ENCODE measurements at places on chromosomes 7 and 10.

DNA sequence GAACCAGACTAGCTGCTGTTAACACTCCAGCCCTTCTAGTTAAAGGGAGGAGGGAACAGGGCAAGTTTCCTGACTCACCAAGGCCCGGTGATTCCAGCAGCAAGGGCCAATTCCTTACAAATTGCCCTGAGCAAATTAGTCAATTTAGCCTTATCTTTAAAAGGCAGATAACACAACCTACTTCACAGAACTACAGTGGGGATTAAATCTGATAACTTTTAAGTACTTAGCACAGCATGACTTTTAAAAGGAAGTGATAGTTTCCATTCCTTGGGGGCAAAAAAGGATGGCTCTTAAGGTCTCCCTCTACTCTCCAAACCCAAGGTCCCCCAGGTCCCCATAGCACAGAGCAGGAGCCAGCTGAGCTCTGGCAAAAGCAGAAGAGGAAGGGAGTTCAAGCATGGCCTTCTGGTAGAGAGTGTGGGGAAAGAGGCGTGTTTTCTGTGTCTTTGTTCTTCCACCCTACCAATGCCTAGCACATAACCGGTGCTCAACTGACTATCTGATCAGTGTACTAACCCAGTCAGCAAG, 4.0 kb downstream of the CDCA7L start:
- no peak for DNase-seq

DNA sequence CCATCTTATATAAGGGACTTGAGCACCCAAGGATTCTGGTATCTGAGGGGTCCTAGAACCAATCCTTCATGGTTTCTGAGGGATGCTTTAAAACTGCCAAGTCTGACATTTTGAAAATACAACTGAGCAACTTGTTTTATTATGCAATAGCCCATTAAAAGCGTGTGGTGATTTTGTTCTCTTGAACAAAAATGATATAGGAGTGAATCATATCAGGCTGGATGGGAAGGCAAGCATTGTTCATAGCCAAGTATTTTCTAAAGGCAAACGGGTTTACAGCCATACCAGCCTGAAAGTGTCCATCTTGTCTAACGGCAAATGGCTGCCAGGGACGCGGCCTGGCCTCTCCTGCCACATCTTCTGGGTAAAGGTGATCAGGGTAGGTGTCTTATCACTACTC, 23.4 kb downstream of the RPP38 start:
- no peak for DNase-seq

GRCh38 chr10:5468262-5469106, 30.9 kb downstream of the CALML5 start:
- no peak for DNase-seq

DNA sequence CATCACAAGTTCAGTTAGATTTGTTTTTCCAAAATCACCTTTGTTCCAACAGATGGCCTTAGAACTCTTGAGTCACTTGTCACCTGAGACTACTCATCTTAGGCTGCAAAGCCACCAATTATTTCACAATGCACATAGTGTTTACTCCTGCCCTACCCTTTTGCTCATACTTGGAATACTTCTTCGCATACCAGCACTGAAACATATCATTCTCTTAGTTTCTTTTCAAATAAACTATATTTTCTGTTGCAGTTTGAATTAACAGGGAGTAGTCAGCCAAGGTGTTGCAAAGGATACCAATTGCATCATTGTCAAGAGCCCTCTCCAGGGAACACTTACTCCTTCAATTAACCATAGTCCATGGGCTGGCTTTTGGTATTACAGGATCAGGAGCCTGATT, 71.0 kb downstream of the CASD1 start:
- no peak for DNase-seq

- peak; percentile 91 for DNase-seq
Measured at GRCh38 chr7:74525881-74526280, 72.2 kb downstream of the GTF2IRD1 start.

GRCh38 chr10:97011397-97011796, 174.4 kb downstream of the SLIT1 start:
- DNase-seq, result no peak

DNA sequence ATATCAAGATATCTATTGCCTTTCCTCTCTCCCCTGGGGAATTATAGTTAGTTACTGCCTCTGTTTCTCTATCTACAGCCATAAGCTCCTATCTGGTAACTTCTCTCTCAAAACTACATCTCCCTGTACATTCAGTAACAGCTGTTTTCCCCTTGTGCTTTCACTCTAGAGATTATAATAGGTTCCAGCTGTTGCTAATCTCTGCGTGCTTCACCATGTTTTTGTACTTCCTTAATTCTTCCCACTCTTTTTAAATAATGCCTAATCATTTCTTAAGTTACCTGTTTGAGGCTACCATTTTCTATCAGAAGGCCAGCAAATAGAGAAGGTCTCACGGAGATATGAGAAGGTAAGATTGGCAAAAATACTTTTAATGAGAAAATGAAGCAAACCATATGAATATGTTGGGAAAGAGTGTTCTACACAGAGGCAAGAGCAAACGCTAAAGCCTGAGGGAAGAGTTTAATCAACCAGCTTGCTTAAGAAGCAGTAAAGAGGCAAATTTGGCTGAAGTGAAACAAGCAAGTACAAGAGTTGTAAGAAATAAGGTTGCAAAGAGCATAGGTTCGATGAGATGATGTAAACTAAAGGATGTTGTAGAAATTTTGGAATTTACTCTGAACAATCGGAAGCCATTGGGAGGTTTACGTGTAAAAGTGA, 101.9 kb upstream of the HGF start:
- DNase-seq, result no peak

- no peak for DNase-seq
Measured at GRCh38 chr7:94348142-94348541, 46.6 kb upstream of the COL1A2 start.

DNA sequence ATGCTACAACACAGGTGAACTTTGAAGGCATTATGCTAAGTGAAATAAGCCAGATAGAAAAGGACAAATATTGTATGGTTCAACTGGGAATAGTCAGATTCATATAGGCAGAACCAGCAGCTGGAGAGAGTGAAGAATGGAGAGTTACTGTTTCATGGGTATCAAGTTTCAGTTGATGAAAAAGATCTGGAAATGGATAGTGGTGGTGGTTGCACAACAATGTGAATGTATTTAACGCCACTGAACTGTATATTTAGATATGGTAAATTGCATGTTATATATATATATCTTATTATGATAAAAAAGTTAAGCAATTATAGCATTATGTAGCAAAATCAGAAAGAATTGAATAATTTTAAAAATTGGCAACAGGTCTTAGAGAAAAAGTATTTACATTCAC, 3.9 kb downstream of the LMBR1 start:
- no peak for DNase-seq

DNA sequence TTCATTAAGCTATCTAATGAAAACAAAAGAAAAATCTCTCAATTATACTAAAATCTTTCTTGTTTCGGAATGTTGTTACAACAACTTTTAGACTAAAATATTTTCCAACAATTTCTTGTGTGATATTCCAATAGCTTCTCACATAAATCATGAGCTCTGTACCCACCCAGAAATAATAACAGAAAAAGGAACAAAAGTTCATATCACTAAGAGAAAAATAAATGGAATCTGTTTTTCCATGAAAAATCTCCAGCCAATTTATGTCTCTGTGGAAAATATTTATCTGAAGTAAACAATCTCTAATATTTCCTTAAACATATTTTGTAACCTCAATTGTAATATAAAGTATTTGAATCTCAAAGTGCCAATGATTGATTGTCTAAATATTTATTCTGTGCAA, 628.6 kb upstream of the ANKRD30A start:
- no peak for DNase-seq

DNA sequence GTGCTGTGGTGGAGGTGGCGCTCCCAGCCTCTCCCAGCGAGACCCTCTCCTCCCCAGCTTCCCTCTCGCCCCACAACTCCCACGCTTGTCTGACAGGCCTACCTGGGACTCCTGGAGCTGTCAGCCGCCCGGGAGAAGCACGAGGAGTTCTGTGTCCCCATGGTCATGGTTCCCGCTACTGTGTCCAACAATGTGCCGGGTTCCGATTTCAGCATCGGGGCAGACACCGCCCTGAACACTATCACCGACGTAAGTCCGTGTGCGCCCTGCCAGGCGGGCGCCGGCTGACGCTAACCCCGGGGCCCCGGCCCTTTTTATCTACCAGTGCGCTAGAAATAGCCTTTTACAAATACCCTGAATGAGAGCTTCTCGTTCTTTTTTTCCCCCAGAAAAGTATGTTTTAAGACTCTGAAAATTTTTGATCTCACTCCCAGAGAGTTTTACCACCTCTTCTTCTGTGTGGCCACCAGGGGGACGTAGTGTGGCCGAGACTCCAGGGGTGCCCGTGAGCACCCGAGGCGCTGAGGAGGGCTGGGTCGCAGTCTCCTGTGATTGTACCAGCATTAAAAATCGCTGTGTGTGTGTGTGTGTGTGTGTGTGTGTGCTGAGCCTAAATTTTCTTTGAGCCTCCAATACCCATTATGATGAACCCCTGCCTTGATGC, 52.6 kb downstream of the PFKP start:
- DNase-seq, result no peak

Data from DMS153 (cell line).